Breast epithelium (tissue), 4 donors: ENCODE measurements at places on chromosomes 16 and 17. TPM values are rescaled to one million over a fixed set of nuclear protein-coding genes. Genes with fewer than 3 reads are reported as not detected.
A peak's percentile ranks its signal among the peaks of the same experiment; 100 is the strongest.

DNA sequence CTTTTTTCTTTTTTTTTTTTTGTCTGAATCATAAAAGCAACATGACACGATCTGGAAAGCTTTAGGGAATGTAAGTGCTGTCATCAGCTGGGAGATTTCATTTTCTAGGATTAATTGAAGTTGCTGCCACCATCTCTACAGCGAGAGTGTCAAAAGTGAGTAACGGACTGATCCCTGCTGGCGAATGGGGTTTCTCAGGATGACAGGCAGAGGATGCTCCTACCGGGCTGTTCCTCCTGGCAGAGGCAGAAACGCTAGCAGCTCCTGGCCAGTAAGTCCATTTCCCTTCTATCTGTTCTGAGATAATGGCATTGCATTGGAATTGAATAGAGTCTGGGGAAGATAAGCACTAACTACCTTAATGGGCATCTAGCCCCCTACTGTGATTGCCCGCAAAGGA is 80.5 kb upstream of the KIFC3 start:
- no peaks in the 10 kb centered on the region for H3K36me3 ChIP-seq
- no peak overlapping the region for H3K4me3 ChIP-seq
- H3K27me3 ChIP-seq = no peaks in the 10 kb centered on the region
- no peak for DNase-seq
- no peak overlapping the region for H3K27ac ChIP-seq
- no peaks in the 10 kb centered on the region for H3K4me1 ChIP-seq

The PHLPP2 gene
- total RNA-seq = 15.5 TPM

DNA sequence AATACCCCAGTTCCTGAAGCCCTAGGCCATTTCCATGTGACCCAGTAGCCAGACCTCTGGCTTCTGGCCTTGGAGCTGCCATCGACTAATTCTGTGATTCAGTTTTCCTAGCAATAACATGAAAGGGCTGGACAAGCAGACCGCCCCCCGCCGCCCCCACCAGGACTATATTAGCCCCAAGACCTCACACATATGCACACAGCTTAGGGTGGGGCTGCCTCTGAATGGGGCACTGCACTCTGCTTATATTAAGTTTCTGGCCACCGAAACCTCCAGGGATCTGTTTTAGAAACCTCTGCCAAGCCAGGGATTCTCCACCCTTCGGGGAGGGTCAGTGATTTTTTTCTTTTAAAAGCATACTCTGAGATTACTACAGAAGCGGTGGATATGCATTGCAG is 2.3 kb downstream of the RAB11FIP4 start:
- H3K27me3 ChIP-seq = peaks cover 3% of the 10 kb centered on the region
- no peaks in the 10 kb centered on the region for H3K36me3 ChIP-seq
- no peak for DNase-seq

- no peak overlapping the region for H3K27ac ChIP-seq
- H3K4me1 ChIP-seq = no peaks in the 10 kb centered on the region
- H3K27me3 ChIP-seq = no peaks in the 10 kb centered on the region
- no peaks in the 10 kb centered on the region for H3K36me3 ChIP-seq
Observed at GRCh38 chr16:89860747-89861304, 12.6 kb upstream of the TCF25 start.

The HERPUD1 gene
- 123 TPM for total RNA-seq

- no peaks in the 10 kb centered on the region for H3K36me3 ChIP-seq
- no peak overlapping the region for H3K4me3 ChIP-seq
- no peak overlapping the region for H3K27ac ChIP-seq
- no peaks in the 10 kb centered on the region for H3K4me1 ChIP-seq
Observed at GRCh38 chr16:70597135-70597835, 49.1 kb upstream of the IL34 start.

DNA sequence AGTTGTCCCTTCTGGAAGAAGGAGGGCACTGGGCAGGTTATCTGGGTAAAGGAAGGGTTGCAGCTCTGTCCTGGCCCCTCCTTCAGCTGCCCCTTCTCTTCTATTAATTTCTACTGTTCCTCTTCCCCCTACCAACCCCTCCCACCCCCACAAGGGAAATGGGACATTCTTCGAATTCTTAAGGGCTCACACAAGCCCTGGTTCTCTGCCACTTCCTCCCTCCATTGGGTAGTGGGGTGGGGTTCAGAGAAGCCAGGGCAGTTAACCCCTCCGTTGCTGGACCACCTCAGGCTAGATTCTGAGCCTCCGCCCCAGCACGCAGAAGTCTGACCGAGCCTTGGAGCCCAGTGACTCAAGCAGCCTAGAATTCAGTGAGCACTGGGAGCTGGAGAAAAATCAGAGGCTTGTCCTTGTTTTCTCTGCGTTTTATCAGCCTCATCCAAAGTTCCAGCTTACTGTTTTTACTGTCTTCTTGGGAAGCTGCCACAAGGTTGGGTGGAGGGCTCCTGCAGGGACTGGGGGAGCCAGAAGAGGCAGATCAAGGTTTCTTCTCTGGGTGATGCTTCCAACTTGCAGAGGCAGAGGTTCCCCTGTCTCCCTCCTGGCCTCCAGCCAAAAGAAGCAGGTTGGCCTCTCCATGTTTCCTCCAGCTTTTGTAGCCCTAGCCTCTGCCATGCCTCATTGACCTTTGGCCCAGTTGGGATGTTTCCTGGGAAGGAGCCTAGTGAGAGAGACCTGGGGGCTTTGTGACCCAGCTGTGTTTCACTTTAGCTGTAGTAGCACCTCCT is 10.2 kb downstream of the LASP1 start:
- peak overlapping the region; percentile 23 for H3K4me3 ChIP-seq
- peak overlapping the region; percentile 70 for H3K27ac ChIP-seq
- no peak for DNase-seq
- no peaks in the 10 kb centered on the region for H3K27me3 ChIP-seq
- peaks cover 17% of the 10 kb centered on the region for H3K4me1 ChIP-seq
